T-helper 17 cell (primary cell): ENCODE measurements at places on chromosomes 6 and 20. TPM values are rescaled to one million over a fixed set of nuclear protein-coding genes. Genes with fewer than 3 reads are reported as not detected.
A peak's percentile ranks its signal among the peaks of the same experiment; 100 is the strongest.

MARCKS gene
- 0.68 TPM for total RNA-seq

GRCh38 chr20:3768342-3769130 lies 983 bp upstream of the ADISSP start:
- H3K36me3 ChIP-seq, result no peaks in the 10 kb centered on the region
- peak; percentile 83 for DNase-seq
- H3K27me3 ChIP-seq, result no peaks in the 10 kb centered on the region
- peaks cover 17% of the 10 kb centered on the region for H3K4me1 ChIP-seq

- no peak overlapping the region for H3K4me3 ChIP-seq
- DNase-seq, result no peak
- no peaks in the 10 kb centered on the region for H3K27me3 ChIP-seq
- H3K27ac ChIP-seq, result no peak overlapping the region
Measured at GRCh38 chr20:18738055-18738454, 75.5 kb upstream of the SCP2D1 start.

KCNB1 gene
- 0.21 TPM for total RNA-seq

DNA sequence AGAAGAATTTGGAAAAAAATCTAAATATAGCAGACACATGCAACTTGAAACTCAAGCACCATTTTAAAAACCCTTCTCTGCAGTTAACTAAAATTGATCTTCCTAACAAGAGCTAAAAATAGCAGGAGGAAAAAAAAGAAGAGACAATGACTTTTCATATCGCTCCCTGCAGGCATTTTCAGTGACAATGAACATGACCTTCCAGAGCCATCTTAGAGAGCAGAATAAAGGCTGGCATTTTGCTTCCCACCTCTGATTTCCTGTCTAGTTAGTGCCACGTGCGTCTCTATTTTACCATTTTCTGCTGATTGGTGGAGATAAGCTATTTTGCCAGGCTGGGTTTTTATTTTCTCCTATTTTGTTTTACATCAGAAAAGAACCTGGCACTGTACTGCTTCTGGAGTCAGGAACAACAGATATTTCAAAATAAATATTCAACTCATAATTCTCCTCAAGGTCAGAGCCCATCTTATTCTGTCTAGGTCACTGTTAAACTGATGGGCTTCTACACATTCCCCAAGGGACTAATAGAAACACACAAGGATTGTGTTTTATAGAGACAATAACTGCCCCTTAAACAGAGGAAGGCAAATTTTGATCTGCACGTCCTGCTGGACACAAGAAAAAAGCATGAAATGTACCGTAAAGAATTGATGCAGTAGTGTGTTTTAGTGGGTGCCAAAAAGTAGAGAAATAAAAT lies 70.2 kb upstream of the ENPP5 start:
- no peak for DNase-seq
- peaks cover 51% of the 10 kb centered on the region for H3K27me3 ChIP-seq
- H3K4me1 ChIP-seq, result peaks cover 2% of the 10 kb centered on the region
- no peak overlapping the region for H3K4me3 ChIP-seq
- H3K36me3 ChIP-seq, result peaks cover 2% of the 10 kb centered on the region

LGSN gene
- total RNA-seq, result not detected

SDCBP2 gene
- 1.2 TPM for total RNA-seq

- no peaks in the 10 kb centered on the region for H3K4me1 ChIP-seq
- H3K27ac ChIP-seq, result no peak overlapping the region
- no peak for DNase-seq
- peaks cover 10% of the 10 kb centered on the region for H3K36me3 ChIP-seq
- no peaks in the 10 kb centered on the region for H3K27me3 ChIP-seq
Measured at GRCh38 chr6:166809721-166810120, 146.6 kb downstream of the RNASET2 start.

- H3K27ac ChIP-seq, result no peak overlapping the region
- H3K36me3 ChIP-seq, result no peaks in the 10 kb centered on the region
- DNase-seq, result no peak
- no peak overlapping the region for H3K4me3 ChIP-seq
- H3K27me3 ChIP-seq, result peaks cover 20% of the 10 kb centered on the region
Measured at GRCh38 chr6:79184086-79184485, 50.4 kb downstream of the HMGN3 start.

- no peak for DNase-seq
- H3K36me3 ChIP-seq, result no peaks in the 10 kb centered on the region
- no peak overlapping the region for H3K4me3 ChIP-seq
- H3K27me3 ChIP-seq, result peaks cover 27% of the 10 kb centered on the region
Measured at GRCh38 chr20:20227013-20227571, 140.8 kb upstream of the INSM1 start.

DNA sequence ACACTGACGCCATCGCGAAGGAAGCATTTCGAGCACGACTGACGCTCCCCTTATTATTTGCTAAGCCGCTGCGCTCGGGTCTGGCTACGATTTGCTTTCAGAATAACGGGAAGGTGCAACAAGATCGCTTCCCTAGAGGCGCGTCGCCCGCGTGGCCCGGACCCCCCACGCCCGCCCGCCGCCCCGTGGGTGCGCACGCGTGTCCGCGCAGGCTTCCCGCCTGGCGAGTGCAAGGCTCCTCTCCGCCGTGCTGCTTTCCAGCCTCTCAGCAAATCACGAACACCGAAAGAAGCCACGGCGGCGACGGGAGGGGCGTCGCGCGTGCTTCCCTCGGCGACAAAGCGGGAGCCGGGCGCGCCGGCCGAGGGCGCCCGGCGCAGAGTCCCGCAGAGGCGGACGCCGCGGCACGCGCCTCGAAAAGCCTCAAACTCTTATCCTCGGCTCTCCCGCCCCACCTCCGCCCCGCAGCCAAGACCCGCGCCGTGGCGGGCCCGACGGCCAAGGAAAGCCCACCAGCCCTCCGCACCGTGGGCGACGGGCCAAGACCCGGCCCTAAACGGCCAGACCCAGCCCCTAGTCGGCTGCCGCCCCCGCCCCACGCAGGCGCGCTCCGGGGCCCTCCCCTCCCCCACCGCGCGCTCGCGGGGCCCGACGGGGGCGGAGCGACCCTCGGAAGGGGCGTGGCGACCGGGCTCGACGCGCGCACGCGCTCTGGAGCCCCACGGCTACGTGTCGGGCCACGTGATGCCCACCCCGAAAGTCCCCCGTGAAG lies 987 bp upstream of the QKI start:
- no peaks in the 10 kb centered on the region for H3K27me3 ChIP-seq
- peak overlapping the region; percentile 90 for H3K4me3 ChIP-seq

DNA sequence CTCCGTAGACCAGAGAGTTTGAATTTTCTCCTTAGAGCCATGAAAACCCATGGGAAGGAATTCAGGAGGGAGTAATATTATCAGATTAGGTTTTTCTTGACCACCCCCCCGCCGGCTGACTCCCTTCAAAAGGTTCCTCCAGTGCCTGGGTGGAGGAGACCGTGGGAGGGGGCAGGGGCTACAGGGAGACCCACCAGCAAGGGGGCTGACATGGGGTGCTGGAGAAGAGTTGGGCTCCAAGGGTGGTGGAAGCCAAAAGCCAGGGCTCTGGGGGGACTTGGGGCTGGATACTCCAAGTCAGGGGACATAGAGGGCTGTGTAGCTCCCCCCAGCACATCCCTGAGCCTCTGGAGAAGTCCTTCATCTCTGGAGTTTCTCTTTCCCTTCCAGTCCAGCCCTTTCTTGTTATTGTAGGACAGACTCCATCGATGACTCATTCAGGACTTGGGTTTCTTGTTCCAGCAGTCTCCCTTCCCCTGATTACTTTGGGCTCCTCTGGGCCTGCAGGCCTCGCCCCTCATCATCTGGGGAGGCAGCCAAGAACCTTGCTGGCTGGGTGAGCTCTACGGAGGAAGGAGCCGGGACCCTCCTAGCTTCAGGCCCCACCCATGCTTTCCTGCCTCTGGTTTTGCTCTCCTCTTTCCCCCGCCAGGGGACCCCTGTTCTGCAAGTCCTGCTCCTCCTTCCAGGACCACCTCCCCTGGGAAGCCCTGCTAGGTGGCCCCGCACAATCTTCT lies 10.5 kb upstream of the KIAA1755 start:
- peaks cover 21% of the 10 kb centered on the region for H3K27me3 ChIP-seq
- no peak for DNase-seq
- H3K27ac ChIP-seq, result no peak overlapping the region
- no peaks in the 10 kb centered on the region for H3K4me1 ChIP-seq
- no peak overlapping the region for H3K4me3 ChIP-seq

OR2H2 gene
- total RNA-seq, result not detected

DNA sequence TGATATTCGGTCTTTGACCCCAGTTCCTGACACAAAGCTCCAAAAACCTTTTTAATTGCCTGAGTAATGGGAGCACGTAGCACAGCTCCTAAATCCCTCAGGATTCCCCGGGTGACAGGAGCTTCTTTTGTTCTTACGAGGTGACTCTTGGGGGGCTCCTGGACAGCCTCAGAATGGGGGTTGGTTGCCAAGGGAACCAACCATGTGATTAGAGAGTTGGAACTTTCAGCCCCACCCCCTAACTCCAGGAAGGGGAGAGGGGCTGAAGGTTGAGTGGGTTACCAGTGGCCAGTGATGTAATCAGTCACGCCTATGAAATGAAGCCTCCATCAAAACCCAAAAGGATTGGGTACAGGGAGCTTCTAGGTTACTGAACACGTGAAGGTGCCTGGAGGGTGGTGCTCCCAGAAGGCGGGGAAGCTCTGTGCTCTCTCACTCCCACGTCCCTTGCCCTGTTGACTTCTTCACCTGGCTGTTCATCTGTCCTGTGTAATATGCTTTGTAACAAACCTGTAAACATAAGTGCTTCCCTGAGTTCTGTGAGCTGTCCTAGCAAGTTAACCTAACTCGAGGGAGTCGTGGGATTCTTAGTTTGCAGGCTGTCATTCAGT lies 89.5 kb downstream of the CHMP4B start:
- peaks cover 45% of the 10 kb centered on the region for H3K27me3 ChIP-seq
- H3K27ac ChIP-seq, result no peak overlapping the region
- no peaks in the 10 kb centered on the region for H3K4me1 ChIP-seq
- H3K4me3 ChIP-seq, result no peak overlapping the region

SYNDIG1 gene
- total RNA-seq, result not detected

DNA sequence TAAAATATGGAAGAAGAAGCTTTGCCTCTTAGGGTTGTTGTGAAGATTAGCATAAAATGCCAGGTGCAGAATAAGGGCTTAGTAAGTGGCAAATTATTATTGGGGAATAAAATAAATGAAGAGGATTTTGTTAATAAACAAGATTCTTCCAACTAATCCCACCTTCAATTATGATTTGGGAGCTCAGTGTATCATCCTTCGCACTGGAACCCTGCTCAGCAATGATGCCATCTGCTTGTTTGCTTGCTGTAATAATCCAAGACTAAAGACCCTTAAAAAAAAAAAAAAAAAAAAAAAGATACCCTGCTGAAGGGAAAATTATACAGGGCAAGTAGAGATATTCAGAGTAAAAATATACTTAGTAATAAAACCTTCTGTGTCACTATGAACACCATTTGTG lies 62.0 kb upstream of the RREB1 start:
- H3K4me1 ChIP-seq, result peaks cover 3% of the 10 kb centered on the region
- H3K27ac ChIP-seq, result no peak overlapping the region
- no peaks in the 10 kb centered on the region for H3K36me3 ChIP-seq
- no peak for DNase-seq

- H3K27me3 ChIP-seq, result peaks cover 12% of the 10 kb centered on the region
- DNase-seq, result no peak
- H3K27ac ChIP-seq, result no peak overlapping the region
- no peak overlapping the region for H3K4me3 ChIP-seq
Measured at GRCh38 chr20:9630554-9630953, 116.2 kb downstream of the LAMP5 start.

DNA sequence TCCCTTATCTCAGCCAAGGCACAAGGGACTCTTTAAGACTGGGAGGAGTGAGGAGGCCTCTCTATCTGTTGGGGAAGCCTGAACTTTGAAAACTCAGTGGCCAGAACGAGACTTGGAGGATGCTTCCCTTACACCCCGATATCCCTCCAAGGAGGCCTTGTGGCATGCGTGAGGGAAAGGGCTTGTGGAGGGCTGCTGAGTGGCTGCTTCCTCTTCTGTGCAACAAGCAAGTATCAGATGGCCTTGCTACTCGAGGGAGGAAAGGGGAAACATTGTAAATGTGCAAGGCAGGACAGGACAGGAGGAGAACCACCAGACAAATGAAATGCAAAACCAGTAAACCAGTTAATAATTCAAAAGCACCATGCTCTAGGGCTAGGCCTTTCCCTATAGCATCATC lies 306.5 kb upstream of the MAP3K7 start:
- no peak for DNase-seq
- H3K4me1 ChIP-seq, result no peaks in the 10 kb centered on the region
- no peak overlapping the region for H3K27ac ChIP-seq

GRCh38 chr6:127441881-127442280 lies 17.3 kb downstream of the KIAA0408 start:
- no peak for DNase-seq
- peaks cover 2% of the 10 kb centered on the region for H3K4me1 ChIP-seq
- no peak overlapping the region for H3K27ac ChIP-seq

DNA sequence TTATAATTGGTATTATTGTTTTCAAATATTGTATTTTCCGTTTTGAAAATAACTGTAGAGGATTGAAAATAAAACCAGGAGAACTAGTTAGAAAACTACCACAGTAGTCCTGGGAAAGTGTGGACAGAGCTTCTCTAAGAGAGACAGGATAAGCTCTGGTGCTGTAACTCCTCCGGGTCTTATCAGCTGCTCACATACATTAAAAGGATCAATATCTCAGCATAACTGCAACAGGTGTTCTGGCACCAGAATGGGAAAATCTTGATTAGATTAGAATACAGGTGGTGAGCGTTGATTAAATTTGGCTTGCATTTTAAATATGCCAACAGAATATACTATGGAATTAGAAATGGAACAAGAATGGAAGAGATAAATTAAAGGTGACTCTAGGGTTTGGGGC lies 1138.9 kb upstream of the ADGRB3 start:
- no peaks in the 10 kb centered on the region for H3K36me3 ChIP-seq
- DNase-seq, result no peak
- no peaks in the 10 kb centered on the region for H3K27me3 ChIP-seq
- no peak overlapping the region for H3K27ac ChIP-seq
- no peak overlapping the region for H3K4me3 ChIP-seq

- peak overlapping the region; percentile 86 for H3K4me3 ChIP-seq
- peak overlapping the region; percentile 63 for H3K27ac ChIP-seq
- H3K4me1 ChIP-seq, result no peaks in the 10 kb centered on the region
- H3K36me3 ChIP-seq, result no peaks in the 10 kb centered on the region
- H3K27me3 ChIP-seq, result peaks cover 3% of the 10 kb centered on the region
- peak; percentile 91 for DNase-seq
Measured at GRCh38 chr20:36064658-36065426, 89.7 kb upstream of the EPB41L1 start.

HLA-DRB1 gene
- total RNA-seq, result 46.5 TPM

GRCh38 chr20:17444091-17444490 lies 87.1 kb downstream of the BFSP1 start:
- no peak overlapping the region for H3K4me3 ChIP-seq
- no peaks in the 10 kb centered on the region for H3K36me3 ChIP-seq
- no peak for DNase-seq

DNA sequence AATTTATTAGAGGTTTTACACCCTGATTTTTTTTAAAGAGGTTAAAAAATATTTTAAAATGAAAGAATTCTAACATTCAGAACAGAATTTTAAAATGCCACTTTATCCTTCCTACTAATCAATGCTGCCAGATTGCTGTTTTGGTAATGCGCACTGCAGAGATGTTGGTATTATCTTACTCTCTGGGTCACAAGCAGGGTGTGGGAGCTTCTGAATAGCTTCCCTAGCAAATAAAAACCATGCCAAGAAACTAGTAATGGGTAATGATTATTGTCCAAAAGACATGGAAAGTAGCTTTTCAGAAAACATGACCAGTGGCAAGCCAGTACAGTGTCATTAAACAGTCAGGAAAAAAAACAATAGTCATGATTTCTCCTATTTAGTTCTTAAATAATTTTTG lies 205.4 kb downstream of the TPBG start:
- no peaks in the 10 kb centered on the region for H3K36me3 ChIP-seq
- H3K4me1 ChIP-seq, result no peaks in the 10 kb centered on the region
- H3K27ac ChIP-seq, result no peak overlapping the region

- no peaks in the 10 kb centered on the region for H3K36me3 ChIP-seq
- no peak overlapping the region for H3K4me3 ChIP-seq
- H3K27me3 ChIP-seq, result peaks cover 14% of the 10 kb centered on the region
- H3K27ac ChIP-seq, result no peak overlapping the region
- H3K4me1 ChIP-seq, result peaks cover 24% of the 10 kb centered on the region
- DNase-seq, result no peak
Measured at GRCh38 chr6:1552296-1552761, 57.4 kb upstream of the FOXC1 start.

VARS2 gene
- 30.5 TPM for total RNA-seq
